GM10248 (cell line): ENCODE measurements at places on chromosomes 7 and 10.

DNA sequence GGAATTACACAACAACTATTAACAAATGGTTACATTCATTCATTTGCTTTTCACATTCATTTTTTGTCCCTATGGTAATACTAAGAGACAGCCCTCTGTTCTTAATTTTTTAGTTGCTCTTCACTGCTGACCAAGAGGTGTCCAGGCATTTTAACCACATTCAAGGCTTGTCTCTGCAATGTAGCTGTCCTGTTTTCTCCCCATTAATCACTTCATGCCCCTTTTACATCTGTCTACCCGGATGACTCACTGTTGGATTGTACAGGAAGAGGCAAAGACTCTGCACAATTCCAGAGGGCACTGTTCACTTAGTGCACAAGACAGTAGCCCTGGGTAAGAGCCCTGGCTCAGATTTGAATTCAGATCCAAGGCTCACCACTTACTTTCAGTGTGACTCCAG is 168.5 kb downstream of the NOC3L start:
- DNase-seq = no peak

DNA sequence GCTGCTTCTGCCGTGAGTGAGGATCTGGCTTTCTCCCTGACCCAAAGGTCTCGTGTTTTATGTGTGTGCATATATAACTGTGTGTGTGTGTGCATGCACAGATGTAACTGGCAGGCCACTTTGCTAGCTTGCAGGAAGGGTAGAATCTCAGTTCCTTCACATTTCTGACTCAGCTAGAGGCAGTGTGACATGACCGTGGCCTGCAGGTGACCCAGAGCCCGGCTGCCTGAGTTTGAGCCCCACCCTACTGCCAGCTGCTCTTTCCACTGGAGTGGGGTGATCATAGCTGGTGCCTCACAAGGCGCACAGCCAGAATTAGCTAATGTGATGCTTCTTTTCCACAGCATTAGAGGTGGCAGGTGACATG is 9.3 kb upstream of the MYL7 start:
- peak; percentile 64 for DNase-seq

GRCh38 chr7:2611401-2611800 is 20.4 kb upstream of the TTYH3 start:
- DNase-seq = no peak

GRCh38 chr10:21534280-21534586 is 201 bp downstream of the MLLT10 start:
- no peak for DNase-seq

DNA sequence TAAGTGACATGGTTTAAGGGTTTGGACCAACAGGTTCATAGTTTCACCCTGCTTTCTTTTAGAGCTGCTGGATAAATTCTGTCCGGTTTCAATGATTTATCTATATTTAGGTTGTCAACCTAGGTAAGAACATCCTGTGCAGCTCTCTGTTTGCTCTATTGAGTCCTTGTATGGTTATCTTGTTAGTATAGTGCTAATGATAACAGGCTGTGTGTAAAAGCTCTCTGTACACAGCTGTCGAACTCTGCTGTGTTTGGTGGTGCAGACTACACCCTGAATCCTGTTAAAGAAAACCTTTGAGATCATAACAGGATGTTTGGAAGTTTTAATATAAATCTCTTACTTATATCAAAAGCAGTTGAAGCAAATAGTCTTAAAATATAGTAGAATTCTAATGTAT is 219.2 kb downstream of the SDK1 start:
- DNase-seq = no peak

DNA sequence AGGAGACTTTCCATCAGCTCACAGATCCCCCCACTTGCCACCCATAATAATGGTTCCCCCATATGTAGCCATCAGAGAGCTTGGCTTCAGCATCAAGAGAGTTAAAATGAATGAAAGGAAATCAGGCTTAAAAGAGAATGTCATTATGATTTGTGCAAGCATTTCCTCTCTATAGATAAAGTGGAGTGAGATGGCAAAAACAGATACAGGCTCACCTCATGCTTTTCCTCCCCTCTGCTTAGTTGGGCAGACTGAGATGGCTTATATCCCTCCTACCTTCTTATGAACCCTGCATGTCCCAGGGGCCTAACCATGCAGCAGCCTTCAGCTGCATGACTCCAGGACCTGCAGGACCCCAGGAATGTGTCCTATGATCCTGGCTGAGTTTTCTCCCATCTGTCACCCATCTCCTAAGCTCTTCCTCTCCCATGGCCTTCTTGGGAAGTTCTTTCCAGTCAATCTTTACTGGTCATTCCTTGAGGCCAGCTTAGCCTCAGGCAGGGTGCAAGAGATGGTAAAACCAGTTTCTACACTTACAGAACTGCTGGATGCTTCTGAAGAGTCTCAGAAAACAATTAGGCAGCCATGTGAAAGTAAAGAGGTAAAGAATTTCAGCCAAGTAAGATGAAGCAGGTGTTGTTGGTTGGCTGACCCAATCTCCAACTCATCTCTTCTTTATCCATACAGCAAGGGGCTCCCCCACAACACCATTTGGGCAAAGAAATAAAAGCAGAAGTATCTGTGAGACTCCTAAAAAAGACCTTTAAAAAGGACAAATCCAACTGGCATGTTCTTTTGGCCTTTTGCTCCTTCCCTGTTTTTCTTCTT is 159.7 kb downstream of the RTKN2 start:
- no peak for DNase-seq

DNA sequence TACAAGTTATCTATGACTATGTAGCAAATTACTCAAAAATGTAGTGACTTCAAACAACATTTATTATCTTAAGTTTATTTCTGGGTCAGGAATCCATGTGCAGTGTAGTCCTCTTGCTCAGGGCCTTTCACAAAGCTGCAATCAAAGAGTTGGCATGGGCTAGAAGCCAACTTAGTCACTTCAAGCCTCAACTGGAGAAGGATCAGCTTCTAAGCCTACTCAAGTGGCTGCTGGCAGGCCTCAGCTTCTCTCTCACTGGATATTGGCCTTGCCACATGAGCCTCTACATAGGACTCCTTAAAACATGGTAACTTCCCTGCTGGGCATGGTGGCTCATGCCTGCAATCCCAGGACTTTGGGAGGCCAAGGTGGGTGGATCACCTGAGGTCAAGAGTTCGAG is 5.0 kb upstream of the NFE2L3 start:
- DNase-seq = no peak

GRCh38 chr7:112162784-112163506 is 43.3 kb downstream of the DOCK4 start:
- no peak for DNase-seq

GRCh38 chr7:44508328-44509030 is 18.0 kb upstream of the NUDCD3 start:
- no peak for DNase-seq

DNA sequence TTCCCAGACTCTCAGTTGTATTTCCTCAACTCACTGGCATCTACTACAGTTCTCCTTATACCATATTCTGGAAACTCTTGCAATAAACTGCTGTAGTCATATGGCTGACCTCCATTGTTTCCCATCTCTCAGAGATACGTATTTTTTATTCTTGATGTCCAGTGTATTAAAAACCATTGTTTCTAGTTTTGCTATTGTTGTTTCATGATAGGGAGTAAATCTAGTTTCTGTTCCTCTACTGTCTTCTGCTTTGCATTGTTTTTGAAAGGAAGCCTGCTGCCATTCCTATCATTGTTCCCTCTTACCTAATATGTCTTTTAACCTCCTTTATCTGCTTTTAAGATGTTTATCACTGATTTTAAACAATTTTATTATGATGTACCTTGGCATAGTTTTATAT is 255.0 kb downstream of the ADK start:
- DNase-seq = no peak

DNA sequence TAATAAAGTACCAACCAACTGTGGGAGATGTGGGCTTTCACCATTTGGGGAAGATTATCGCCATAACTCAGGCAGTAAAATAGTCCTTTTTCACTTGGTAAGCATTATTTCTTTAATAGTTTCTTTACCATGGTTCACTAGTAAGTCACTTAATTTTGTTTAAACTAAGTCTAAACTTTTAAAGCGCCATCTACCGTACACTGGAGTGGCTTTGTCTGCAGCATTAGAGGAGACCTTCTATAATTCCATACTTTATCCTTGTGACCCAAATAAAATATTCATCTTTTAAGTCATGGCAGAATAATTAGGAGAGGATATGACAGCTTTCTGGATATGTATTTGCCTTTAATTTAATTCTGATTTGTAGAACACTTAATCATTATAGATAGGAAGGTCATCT is 468.0 kb downstream of the MAGI2 start:
- no peak for DNase-seq

DNA sequence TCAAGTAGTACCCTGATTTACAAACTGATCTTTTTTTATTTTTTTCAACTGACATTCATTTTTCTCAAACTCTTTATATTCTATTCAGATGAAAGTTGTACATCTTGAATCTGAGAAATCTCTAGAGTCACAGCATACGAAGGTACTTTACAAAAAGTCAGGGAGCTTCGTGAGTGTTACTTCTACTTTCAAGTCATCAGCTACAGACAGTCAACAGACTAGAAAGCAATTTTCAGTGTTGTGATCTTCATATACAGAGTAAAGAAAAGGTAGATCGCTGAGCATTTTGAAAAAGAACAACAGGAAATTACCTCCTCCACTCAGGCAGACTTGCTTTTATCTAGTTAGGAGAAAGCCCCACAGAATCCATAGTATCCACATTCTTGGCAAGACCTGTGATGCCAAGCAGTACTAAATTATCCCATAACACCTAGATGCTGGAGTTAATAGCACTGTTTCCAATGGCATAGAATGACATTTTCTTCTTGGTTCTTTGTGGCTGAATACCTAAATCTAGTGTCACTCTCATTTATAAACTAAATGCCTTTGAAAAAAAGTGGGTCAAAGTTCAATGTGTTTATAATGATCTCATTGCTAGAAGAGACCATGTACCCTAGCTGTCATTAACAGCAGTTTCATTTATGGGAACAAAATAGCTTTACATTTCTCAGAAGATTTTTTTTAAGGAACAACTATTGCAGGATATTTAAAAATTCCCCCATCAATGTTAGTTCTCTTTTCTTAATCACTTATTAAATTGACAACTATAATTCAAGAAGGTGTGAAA is 12.0 kb upstream of the ZNF800 start:
- DNase-seq = no peak

DNA sequence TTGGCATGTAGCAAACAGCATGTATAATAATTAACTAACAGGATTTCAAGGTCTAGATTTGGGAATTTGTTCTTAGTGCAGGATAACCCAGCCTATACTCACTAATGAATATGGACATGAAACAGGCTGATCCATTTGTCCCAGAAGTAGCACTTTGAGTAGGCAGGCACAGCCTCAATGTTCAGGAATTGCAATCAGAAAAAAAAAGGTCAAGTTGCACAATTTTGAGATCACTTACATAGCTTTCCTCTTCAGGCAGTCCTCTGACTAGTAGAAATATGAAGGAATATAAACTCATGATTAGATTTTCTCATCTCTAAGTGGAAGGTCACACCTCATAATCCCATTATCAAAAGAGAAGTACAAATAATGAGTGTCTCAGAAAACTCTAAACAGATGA is 921.4 kb upstream of the CELF2 start:
- DNase-seq = no peak

- no peak for DNase-seq
These were observed 264.3 kb downstream of the RNLS start for GRCh38 chr10:88318803-88319202.

GRCh38 chr10:69043931-69044531 is 43.9 kb upstream of the SRGN start:
- DNase-seq = peak; percentile 50

- DNase-seq = no peak
These were observed 65.9 kb downstream of the AUTS2 start for GRCh38 chr7:69663911-69664832.

- DNase-seq = no peak
These were observed 57.0 kb downstream of the CC2D2B start for GRCh38 chr10:95964756-95965155.

- no peak for DNase-seq
These were observed 133.7 kb downstream of the PIP4K2A start for GRCh38 chr10:22580711-22581110.

DNA sequence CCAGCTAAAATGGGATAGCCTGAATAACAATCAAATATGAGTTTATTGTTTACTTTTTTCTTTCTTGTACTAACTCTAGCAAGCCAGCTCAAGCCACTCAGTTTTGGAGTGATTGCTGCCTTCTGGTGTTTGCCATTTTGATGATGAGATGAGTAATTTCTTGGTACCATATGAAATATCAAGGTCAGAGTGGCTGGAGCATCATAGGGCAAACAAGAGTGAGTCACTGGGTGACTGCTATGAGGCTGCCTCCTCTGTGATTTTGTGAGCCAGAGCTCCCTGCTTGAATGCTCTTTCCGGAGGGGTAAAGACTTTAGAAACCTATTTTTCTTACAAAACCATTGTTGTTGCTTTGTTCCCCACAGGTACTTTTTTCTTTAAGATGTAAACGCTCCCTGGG is 295.6 kb downstream of the PRKG1 start:
- no peak for DNase-seq

DNA sequence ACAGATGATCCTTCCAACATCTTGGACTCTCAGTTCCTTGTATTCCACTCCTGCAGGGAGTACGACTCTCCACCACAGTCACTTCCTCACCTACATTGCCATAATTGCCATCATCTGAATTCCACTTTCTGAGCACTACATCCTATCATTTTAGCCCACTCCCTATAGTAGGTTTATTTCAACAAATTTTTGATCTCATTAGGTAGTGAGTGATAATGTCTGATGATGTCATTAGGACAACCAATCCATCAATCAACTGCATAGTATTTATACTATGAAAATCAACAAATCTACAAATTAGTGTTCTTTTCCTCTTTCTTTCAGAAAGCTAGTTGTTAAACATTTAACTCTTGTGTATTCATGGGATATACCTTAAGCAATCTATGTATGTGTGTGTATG is 13.7 kb upstream of the TRA2A start:
- no peak for DNase-seq

DNA sequence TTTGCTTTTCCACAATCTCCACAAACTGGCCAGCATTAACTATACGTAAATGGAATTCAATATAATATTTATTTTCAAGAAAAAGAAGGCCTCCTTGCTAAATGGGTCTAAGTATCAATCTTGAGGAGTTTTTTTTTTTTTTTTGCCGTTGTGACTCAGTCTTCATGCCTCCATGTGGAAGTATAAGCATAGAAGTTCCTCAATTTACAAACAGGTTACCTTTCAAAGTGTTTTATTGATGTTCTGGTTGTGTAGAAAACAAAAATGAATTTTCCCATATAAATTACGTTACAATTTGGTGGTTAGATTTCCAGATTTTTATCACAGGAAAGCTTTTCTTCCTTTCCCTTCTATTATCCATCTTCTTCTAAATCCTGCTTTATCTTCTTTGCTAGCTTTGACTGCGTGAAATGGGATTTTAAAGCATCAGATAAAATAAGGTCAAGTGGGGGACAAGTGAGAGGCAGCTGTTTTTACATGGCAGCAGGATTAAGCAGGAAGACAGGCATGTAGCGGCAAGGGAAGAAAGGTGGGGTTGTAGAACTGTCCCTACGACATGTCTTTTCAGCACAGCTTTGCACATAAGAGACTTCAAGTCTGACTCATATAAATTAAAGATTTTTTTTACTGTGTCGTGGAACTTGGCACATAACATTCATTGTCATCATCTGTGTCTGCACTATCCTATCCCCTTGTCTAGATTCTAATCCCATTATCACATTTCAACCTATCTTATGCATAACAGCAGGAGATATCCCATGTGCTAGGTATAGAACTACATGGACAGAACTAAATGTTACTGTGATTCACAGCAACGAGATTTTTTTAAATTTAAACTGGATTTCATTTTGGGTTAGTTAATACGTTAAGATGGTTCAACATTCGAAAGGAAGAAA is 135.3 kb upstream of the FAM3C start:
- no peak for DNase-seq

GRCh38 chr10:94333051-94333450 is 29.7 kb downstream of the NOC3L start:
- DNase-seq = no peak
